ENCODE measurements at places on chromosomes 1 and 21. TPM values are rescaled to one million over a fixed set of nuclear protein-coding genes. Genes with fewer than 3 reads are reported as not detected.

DNA sequence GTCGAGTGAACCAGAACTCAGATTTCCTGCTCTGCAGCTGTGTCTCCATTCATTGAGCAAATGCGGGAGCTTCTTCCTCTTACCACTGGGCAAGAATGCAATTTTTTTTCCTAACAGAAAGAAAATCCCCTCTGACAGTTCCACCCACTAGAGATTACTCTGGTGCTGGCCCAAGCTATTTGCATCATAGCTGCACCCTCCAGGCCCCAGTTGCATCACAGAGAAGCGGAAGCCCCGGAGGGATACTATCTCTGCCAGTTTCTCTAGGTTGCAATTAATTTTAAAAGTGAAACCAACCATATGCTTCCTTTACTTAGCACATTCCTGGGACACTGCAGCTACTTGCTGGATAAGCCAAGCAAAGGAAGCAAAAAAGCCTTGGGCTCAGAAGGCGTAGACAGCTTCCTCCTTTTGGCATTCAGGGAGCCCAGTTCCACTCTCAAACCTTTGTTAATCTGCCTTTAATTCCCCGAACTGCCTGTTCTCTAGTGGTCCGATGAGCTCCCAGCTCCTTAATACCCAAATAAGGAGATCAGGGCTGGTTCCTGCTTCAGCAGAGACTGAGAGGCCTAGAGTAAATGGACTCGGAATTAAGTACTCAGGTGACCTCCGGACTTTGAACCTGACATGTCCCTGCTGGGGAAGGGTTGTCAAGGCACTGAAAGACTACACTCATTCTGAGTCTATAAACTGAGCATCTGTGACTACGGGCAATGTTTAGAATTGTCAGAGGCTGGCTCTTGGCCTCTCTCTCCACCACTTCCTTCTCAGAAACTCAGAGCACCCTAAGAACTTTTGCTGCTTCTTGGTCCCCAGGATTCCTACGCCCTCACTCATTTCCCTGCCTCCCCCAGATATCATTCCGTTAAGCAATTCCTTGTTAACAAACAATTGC, 72.5 kb upstream of the TNFSF18 start:
- no peak for DNase-seq
- H3K27ac ChIP-seq = no peak overlapping the region
- no peaks in the 10 kb centered on the region for H3K27me3 ChIP-seq
- H3K36me3 ChIP-seq = no peaks in the 10 kb centered on the region

DNA sequence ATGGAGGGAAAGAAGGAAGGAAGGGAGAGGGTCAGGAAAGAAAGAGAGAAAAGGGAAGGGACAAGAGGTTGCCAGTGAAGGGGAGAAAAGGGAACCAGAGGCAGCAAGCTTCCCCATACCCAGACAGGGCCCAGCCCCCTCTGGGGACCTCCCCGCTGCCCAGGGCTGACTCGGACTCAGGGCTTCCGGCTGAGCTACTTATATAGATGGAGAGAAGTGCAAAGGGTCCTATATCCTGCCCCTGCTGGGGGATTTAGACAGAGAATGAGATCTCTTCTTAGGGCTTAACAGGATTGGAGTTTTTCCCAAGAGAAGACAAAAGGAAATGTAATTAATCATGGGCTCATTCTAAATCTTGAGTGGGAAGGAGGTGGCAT, at the start of gene ETV3L:
Gene ETV3L (minus strand): TSS at position 176 of the 377 bp plus-strand sequence. CDS start 285 bp downstream, outside the sequence.
- peaks cover 5% of the 10 kb centered on the region for H3K4me1 ChIP-seq
- H3K4me3 ChIP-seq = no peak within 1 kb of the TSS
- no peak within 1 kb of the TSS for H3K27ac ChIP-seq
- peaks cover 17% of the 10 kb centered on the region for H3K27me3 ChIP-seq
- no peak for DNase-seq

DNA sequence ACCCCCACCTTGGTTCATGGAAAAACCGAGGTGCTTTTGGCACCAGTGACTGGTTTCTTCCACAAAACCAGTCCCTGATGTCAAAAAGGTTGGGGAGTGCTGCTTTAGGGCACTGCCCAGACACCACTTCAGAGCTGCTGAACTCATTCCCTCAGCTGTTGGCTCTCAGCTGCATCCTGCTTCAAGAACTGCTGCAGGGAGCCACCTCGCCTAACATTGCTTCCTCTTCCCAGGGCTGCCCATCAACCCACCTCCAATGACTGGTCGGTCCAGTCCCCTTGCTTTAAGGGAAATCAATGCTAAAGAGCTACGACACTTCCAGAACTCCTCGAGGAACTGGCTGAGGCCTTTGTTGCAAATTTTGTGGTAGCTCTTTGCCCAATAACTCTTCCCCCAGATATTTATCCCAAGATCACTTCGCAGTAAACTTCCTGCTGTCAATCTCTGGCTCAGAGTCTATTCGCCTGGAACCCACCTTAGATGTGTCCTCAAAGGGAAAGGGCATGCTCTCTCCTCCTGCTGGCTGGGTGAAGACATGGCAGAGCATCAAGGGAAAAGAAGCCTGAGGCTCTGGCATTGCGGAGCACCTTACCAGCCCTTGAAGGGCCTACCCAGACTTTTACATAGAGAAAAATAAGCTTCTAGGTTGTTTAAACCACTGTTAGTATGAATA, 29.0 kb downstream of the C1orf52 start:
- DNase-seq = no peak
- no peaks in the 10 kb centered on the region for H3K36me3 ChIP-seq
- H3K27ac ChIP-seq = no peak overlapping the region
- no peak overlapping the region for H3K4me3 ChIP-seq
- H3K4me1 ChIP-seq = no peaks in the 10 kb centered on the region
- peaks cover 12% of the 10 kb centered on the region for H3K27me3 ChIP-seq

DNA sequence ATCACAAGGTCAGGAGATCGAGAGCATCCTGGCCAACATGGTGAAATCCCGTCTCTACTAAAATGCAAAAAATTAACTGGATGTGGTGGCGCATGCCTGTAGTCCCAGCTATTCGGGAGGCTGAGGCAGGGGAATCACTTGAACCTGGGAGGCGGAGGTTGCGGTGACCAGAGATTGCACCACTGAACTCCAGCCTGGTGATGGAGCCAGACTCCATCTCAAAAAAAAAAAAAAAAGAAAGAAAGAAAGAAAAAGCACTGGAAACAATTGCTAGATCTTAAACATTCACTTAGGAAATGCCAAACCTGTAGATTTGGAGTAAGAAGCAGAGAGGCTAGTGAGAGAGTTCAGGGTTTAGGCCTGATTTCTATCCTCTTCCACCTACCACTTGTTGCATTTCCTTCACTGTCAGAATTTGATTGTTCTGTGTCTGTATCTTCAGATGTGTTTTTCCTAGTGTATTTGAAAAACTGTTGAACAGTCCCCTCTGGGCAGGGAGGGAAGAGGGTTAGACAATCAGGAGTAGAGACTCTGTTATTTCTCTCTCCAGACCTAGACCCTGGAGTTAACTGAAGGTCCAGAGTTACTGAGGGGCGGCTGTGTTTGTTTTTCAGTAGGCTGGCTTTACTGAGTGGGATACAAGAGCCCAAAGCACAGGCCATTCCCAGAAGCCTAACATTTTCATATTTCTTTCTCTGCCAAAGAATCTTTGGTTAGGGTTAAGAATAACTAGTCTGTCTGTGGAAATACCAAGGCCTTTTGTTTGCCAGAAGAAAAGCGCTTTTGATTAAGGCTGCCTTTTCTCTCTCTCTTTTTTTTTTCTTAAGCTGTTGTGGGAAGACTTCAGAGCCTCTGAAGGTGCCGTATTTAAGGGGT, 31.1 kb upstream of the MACF1 start:
- peaks cover 2% of the 10 kb centered on the region for H3K27me3 ChIP-seq
- no peak for DNase-seq

GRCh38 chr1:59750328-59751003, 64.3 kb upstream of the HOOK1 start:
- H3K36me3 ChIP-seq = no peaks in the 10 kb centered on the region
- no peak overlapping the region for H3K4me3 ChIP-seq
- no peak overlapping the region for H3K27ac ChIP-seq
- DNase-seq = no peak
- H3K27me3 ChIP-seq = no peaks in the 10 kb centered on the region

DNA sequence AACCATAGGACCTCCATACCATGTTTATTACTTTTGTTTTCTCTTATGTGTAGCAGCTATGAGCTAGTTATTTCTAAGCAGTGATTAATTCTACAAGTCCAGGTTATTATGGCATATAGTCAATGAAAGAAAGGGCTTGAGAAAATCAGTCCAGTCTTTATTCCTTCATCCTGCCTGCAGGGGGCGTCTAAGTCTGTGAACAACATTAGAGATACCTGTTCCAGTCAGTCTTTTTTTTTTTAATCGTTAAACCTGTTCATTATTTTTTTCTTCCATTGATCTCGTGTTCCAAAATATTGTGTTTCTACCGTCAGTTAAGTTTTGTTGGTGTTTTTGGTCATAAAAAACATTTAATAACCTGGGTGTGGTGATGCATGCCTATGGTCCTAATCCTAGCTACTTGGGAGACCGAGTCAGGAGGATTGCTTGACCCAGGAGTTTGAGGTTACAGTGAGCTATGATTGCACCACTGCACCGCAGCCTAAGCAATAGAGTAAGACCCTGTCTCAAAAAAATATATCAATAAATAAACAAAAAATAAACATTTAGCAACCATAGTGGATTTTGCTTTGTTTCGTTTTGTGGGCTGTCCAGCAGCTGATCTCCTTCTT, 29.4 kb upstream of the CD2 start:
- H3K4me3 ChIP-seq = no peak overlapping the region
- no peak overlapping the region for H3K27ac ChIP-seq
- DNase-seq = peak; percentile 86

GRCh38 chr1:54437783-54438182, 31.6 kb upstream of the SSBP3 start:
- no peaks in the 10 kb centered on the region for H3K27me3 ChIP-seq
- no peak for DNase-seq
- H3K27ac ChIP-seq = no peak overlapping the region

DNA sequence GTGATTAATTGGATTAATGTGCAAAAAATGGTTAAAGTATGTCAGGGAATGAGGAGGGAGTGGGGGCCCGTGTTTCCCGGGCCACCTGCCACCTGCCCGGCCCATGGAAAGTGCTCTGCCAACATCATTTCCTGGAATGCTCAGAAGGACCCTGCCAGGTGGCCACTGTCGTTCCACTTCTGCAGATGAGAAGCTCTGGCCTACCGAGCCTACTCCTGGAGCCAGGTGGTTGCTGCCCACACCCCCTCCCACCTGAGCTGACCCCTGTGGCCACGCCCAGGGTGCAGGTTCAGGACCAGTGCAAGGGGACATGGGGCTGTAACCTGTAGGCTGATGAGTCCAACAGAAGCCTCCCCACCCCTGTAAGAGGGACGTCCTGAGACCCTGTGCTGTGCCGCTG, 99.7 kb downstream of the PRDM16 start:
- no peak for DNase-seq
- H3K4me3 ChIP-seq = no peak overlapping the region
- no peaks in the 10 kb centered on the region for H3K4me1 ChIP-seq
- no peak overlapping the region for H3K27ac ChIP-seq
- no peaks in the 10 kb centered on the region for H3K36me3 ChIP-seq

GRCh38 chr1:244450597-244451538, 841 bp downstream of the ADSS2 start:
- H3K4me3 ChIP-seq = peak overlapping the region; percentile 97
- H3K27me3 ChIP-seq = no peaks in the 10 kb centered on the region
- H3K4me1 ChIP-seq = peaks cover 50% of the 10 kb centered on the region
- H3K27ac ChIP-seq = peak overlapping the region; percentile 99

DNA sequence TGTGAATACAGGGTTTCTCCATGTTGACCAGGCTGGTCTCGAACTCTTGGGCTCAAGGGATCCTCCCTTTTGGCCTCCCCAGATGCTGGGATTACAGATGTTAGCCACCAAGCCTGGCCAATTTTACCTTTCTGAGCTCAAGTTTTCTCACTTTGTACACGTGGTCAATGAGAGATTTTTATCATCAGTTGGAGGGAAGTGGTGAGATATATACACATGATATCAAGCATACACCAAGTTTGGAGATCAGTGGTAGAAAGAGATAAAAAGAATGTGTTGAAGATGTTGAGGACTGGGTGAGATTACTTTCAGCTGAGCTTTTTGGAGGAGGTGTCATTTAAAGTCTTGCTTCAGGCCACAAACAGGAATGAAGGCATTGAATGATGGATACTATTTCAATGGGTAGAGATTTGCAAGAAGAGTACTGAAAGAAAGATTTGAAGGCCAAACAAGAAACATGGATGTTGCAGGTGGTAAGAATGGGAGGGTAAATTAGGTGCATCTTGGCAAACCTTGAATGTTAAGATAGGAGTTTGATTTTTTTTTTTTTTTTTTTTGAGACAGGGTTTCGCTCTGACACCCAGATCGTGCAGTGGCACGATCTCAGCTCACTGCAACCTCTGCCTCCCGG, 3.0 kb upstream of the SESN2 start:
- no peaks in the 10 kb centered on the region for H3K27me3 ChIP-seq
- peaks cover 44% of the 10 kb centered on the region for H3K4me1 ChIP-seq
- H3K4me3 ChIP-seq = peak overlapping the region; percentile 29
- peak; percentile 57 for DNase-seq
- no peaks in the 10 kb centered on the region for H3K36me3 ChIP-seq
- H3K27ac ChIP-seq = peak overlapping the region; percentile 87

NPPB gene
- not detected for total RNA-seq

SIM2 gene
- not detected for total RNA-seq

CFHR3 gene
- total RNA-seq = not detected

LINGO4 gene
- 0.15 TPM for total RNA-seq

CDC42 gene
- 340 TPM for total RNA-seq

PDZK1 gene
- not detected for total RNA-seq

TADA1 gene
- total RNA-seq = 18.1 TPM

GPR137B gene
- 6.3 TPM for total RNA-seq

BMP8B gene
- 0.61 TPM for total RNA-seq

OVAAL gene
- not detected for total RNA-seq

CSF3R gene
- total RNA-seq = not detected
